Sciatic nerve (tissue), 2 donors: ENCODE measurements at places on chromosomes 4 and X.

DNA sequence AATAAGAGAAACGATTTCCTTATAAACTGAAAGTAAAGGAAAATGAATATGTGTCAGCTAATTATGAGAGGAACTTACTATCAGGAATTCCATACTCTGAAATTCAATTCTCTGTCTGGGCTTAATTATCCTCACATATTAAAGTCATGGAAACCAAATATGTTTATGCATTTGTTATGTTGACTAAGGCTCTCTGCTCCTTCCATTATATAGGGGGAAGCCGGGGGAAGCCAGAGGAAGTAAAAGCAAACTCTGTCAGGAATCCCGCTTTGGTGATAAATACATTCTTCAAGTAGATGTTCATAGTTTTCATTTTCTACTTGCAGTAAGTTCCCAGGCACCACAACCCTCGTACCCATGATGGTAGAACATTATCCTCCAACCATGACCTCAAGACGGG, 142.8 kb upstream of the VCX2 start:
- no peak for DNase-seq

- DNase-seq = no peak
Measured at GRCh38 chrX:3550160-3550751, 163.2 kb downstream of the PRKX start.

DNA sequence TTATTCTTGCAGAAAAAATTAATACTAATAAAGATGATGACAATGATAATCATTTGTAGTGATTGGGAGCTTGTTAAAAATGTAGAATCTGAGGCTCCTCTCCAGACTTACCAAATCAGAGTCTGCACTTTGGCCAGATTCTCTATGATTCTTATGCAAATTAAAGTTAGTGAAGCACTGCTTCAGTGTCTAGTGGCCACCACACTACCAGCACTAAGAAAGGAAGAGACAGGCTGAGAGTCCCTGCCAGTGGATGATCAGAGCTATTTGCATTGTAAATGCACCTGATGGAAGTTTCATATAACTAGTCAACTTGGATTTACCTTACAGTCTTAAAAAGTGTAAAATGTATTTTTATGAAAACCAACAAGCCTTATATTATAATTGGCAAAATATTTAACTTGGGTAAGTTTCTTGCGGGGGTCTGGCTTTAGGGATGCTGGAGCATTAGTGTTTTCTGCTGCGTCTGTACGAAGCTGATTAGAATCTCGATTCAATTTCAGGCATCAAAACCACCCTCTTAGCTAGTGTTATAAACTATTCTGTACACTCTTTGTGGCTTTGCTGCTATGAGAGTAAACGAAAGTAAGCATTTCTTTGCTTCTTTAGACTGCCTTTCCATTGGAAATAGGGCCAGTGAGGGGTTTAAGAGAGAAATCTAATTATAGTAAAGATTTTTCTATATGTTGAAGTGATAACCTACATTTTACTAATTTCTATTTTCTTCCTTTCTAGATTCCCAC, 114.1 kb downstream of the TLL1 start:
- no peak for DNase-seq

DNA sequence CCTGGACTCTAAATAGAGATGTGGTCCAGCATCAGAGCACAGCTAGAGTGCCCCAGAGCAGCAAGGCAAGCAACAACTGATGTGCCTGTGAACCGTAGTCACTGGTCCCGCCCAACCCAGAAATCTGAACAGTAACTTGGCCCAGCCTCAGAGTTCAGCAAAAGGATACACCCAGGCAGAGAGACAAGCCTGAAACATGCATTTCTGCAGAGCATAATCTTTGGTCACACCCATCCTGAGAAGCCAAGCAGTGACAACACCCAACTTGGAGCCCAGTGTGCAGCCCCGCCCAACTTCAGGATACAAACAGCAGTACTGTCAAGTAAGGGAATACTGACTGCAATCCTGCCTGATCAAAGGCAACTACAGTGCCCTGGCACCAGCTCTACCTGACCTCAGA, 78.9 kb downstream of the CCDC160 start:
- no peak for DNase-seq

- no peak for DNase-seq
Measured at GRCh38 chr4:184795214-184795844, 30.4 kb downstream of the ACSL1 start.

DNA sequence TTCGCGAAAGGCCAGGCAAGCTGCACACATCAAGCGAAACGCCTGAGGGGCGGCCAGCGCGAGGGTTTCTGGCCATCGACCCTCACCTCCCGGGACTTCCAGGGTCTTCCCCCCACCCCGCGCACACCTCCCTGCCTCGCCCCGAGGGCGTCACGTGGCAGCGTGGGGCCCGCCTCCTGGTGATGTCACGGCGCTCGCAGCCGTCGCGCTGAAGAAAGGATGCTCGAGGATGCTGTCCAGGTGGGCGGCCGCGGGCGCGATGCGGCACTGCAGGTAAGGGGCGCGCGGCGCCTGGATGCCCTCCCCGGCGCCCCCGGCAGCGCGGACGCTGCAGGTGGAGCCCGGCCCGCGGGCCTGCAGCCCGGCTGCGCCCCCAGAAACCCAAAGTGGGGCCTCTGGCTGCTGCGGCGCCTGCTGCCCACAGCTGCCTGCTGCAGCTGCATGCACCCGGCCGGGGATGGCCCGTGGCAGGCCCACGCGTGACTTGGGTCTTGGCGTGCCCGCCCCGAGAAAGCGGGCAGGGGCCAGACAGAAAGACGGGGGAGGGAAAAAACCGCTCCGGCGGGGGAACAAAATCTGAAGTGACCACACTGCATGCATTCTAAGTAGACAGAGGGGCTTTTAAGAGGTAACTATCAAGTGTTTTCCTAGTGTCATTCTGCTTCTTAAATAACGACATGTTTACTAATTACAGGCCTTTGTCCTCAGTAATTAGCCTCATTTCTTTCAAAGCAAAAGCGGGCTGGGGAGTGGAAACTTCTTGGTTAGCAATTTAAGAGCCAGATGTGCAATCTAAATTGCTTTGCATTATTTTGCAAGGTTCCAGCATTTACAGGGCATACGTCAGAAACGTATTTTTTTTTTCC, 1.7 kb downstream of the CLCN4 start:
- no peak for DNase-seq

- DNase-seq = no peak
Measured at GRCh38 chrX:101217689-101218088, 1.9 kb upstream of the DRP2 start.
